Glutamatergic neuron (in vitro differentiated cells): ENCODE measurements at places on chromosomes 4 and X. TPM values are rescaled to one million over a fixed set of nuclear protein-coding genes. Genes with fewer than 3 reads are reported as not detected.

The NOP14 gene
- 17.2 TPM for total RNA-seq

The PFKFB1 gene
- total RNA-seq: 1.1 TPM

DNA sequence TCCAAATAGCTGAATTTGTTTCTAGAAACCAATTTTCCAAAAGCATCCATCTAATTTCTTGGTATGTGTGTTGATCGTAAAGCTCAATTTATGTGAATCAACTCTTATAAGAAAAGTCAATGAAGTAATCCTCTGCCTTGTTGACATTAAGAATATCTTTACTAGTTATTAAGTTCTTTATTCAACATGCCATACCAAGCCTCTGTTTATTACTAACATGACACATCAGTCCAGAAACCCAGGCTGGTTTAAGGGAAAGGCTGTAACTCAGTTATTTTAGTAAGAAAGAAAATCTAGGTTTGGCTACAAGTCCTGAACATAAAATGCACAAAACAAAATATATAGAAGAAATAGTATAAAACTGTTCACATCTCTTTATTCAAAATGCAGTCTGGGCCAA is 48.0 kb downstream of the KLHL34 start:
- DNase-seq: no peak

- DNase-seq: no peak
Measured at GRCh38 chr4:121464854-121465253, 84.0 kb upstream of the QRFPR start.

DNA sequence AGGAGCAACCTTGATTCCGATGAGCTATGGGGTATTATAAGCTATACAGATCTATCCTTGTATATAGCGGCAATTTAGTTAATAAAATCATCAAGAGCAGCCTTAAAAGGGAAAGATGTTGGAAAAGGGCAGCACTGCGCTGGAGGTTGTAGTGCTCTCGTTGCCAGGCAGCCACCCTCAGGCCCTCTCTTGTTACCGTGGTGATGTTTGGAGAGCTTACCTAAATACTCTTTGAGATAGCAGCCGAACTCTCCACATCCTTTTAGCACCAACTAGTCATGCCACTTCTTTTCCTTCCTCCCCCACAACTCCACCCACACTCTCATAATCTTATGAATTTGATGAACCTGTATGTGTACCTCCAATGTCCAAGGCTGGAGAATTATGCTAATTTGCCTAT is 3.8 kb upstream of the RADX start:
- DNase-seq: no peak
